ENCODE measurements at places on chromosomes 5 and 9.

GRCh38 chr5:179568721-179569120, 18.4 kb downstream of the RUFY1 start:
- DNase-seq, result no peak

GRCh38 chr9:128643519-128644300, 12.9 kb downstream of the DYNC2I2 start:
- no peak for DNase-seq

GRCh38 chr5:82167372-82167935, 110.7 kb downstream of the RPS23 start:
- no peak for DNase-seq

- no peak for DNase-seq
These were observed 105.2 kb downstream of the RFK start for GRCh38 chr9:76289042-76289441.

DNA sequence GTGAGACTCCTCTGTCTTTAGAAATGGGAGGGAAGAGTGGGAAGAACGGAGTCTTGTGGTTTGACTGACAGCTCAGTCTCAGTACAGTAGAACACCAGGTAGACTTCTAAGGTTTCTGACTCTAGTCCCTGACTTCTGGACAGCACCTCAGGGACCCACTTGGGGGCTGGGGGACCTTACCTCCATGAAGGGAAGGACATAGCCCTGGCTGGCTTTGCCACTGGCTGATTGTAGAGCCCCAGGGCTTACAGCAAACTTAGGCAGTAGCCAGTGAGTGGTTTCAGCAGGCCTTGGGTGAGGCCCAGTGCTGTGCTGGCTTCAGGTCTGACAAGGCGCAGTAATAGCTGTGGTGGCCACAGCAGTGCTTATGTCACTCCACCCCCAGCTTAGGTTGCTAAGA, 290.0 kb upstream of the PRR16 start:
- DNase-seq, result no peak

- no peak for DNase-seq
These were observed 4.5 kb upstream of the PCDH1 start for GRCh38 chr5:141882594-141883183.

DNA sequence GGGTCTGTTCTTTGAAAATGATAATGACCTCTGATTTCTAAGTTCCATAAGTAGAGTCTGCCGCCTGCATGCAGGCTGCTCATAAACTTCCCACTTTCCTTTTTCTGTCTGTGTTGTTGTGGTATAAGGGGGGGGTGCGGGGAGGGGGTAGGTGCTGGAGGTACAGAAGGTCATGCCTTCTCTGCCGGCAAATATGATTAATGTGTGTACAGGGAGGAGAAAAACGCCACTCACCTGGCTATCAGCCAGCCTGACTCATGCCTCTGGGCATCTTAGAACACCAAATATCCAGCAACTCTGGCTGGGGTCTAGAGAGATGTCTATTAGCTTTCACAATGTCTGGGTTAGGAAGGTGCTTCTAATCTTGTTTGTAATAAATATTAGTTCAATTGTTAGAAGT, 128.3 kb downstream of the EFNA5 start:
- peak; percentile 45 for DNase-seq

DNA sequence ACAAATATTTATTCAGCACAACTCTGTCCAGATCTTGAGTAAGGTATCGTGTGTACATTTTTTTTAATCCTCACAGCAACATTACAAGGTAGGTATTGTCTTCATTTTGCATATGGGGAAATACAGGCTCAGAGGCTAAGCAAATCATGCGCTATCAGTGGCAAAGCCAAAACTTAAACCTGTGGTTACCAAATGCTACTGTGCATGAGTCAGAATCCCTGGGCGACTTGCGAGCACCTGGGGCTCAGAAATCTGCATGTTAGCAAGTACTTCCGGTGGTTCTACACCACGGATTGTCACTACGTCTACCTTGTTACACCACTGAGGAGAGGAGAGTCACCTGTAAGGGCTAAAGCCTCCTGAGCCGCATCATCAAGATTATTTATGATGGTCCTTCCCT, 21.3 kb downstream of the C5orf58 start:
- no peak for DNase-seq

GRCh38 chr5:132496631-132497487, 6.3 kb upstream of the IRF1 start:
- no peak for DNase-seq

- no peak for DNase-seq
These were observed 4.9 kb upstream of the SPATA31C2 start for GRCh38 chr9:88143179-88143578.

DNA sequence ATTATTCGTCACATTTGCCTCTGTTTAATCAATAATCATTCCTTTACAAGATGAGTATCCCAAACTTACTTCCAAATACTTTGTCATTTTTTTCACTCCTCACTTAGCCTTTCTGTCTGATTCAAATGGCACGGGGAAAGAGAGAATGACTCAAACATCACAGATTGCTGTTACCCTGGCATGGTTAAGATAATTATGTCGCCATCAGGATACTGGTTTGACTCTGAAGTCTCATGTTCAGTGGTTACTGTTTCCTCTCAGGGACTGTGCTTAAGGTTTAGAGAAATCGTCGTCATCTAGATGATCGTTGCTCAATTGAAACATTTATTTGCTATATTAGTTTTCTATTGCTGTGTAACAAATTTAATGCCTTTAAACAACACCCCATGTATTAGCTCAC, 45.2 kb upstream of the RAD23B start:
- no peak for DNase-seq

GRCh38 chr9:98391867-98392266, 136.4 kb upstream of the TBC1D2 start:
- no peak for DNase-seq

GRCh38 chr5:68216245-68217046, 890 bp downstream of the PIK3R1 start:
- DNase-seq, result peak; percentile 36

DNA sequence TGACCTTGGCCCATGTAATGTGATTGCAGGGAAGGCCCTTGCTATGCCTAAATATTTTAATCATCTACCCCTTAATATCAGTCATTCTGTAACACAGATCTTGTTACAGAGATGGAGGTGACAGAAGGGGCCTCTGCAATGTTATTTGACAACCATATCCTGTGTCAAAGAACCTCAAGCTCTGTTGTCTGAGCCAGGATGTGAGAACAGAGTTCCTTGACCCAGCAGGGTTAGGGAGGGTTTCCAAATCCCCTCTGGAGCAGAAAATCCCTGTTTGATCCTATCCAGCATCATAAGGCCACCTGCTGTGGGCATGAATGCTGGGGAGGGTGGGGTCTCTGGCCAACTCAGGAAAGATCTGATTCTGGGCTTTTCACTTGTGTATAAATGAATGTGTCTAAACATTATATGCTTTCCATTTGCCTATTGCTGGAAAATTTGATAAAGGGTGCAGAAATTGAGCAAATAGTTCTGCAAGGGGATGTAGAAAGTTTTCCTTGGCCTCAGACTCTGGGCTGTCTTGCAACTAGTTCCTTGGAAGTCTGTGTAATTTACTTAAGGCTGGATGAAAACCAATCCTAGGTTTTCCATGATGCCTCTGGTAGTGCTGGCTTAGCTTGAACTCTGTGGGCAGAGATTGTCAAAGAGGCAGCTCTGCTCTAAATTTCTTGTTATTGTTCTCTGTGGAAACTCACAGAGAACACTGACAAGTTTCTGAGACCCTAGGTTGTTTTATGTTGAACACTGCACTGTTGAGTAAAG, 71.0 kb downstream of the PGM5 start:
- no peak for DNase-seq

GRCh38 chr5:140295414-140295813, 7.5 kb downstream of the PFDN1 start:
- no peak for DNase-seq

DNA sequence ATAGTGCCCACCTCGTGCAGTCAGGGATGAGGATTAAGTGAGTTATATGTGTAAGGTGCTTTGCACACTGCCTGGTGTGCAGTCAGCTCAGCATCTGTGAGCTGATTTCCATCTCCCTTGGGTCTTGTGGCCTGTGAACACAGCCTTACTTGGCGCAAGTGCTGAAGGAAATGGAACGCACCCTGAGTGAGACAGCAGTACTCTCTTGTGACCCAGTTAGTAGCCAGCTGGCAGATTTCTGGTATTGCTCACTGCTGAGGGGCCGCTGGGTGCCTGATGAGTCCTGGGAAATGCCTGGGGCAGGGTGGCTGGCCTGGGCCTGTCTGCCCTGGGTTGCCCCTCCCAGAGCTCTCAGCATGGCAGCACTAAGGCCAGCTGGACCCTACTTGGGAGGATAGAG, 90.9 kb upstream of the BOD1 start:
- peak; percentile 11 for DNase-seq

DNA sequence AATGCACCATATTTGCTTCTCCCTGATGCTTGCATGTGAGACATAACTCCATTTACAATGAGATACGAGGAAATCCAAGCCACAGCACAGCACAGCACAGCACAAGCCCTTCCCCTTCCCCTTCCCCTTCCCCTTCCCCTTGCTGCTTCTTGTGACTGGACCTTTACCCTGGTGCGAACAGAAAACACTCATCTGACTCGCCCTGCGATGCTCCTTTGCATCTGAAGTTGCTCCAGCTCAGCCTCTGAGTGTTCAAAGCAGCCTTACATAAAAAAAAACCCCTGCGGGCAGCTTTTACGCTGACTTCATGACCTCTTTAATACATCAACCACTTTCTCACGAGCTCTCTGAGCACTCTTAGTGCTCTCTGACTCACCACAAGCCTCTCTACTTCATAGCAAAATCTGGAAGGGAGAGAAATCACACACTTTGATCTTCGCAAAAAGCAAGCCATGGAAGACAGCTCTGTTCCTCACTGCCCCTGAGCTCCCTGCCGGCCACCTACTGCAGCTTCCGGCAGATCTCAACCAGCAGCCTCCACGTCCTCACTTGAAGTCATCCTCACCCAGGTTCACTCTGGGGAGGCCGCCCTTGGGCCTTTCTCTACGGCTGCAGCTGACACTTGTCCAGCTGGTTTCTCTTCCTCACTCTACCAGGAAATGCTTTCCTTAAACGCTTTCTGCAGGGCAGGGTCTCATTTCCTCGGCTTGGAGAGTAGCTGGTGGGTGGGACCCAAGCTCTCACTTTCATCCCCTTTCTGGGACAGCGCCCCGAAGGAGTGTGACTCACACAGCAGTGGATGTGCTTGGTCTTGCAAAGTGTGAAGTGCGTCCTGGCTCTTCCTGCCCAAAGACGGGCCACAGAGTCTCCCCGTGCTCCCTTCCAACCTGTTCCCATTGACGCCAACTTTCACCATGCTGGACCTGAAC, 5.3 kb downstream of the SLC34A1 start:
- no peak for DNase-seq

Measured in NCI-H1694 (cell line).